Stimulated activated CD4-positive, alpha-beta T cell treated with anti-CD3 and anti-CD28 coated beads, Interleukin-1b, Interleukin-23, amount 100 ng/mL, for 1 hour (primary cell): ENCODE measurements at places on chromosomes 6 and 20.

- no peak for DNase-seq
Measured at GRCh38 chr20:49751397-49751736, 37.7 kb upstream of the B4GALT5 start.

DNA sequence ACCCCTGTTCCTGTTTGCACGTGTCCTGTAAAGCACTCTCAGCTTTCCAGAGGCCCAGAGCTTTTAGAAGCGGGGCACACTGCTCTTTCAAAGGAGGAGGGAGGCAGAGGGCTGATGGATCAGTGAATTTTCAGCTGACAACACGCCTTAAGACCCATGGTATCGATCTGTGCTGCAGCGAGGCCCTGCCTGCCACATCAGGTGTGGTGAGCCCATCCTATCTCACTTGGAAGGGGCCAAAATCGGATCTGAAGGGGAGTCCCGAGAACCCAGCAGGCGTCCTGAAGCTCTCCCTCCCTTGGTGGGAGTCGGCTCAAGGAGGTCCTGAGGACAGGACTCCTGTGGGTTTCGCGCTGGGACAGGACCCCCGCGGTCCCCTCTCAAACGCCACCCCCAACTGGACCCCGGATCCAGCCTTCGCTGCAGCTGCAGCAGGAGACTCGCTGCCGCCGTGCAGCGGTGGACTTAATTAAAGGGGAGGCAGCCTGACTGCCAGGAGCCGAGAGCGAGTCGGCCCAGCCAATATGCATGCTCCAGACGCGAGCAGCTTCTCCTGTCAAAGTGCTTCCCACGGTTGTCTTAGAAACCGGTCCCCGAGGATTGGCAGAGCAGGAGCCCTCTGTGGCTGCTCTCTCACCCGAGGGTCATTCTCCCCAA lies 580.0 kb upstream of the ZNF337 start:
- no peak for DNase-seq

DNA sequence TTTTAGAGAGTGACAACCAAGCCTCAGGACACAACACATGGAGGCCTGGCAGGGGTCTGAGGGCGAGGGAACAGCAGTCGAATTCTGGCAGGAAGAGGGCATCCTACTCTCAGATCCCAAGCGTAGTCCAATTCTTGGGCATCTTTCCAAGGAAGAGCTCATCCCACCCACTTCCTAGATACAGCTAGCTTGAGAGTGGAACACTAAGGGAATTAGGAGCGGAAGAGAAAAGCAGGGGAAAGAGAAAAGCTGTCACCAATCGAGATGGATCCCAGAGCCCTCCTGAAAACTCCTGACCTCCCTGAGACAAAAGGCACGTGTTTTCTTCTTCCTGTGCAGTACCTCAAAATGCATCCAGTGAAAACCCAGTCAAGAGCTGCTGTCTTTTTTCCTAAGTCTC lies 67.1 kb downstream of the GFOD1 start:
- DNase-seq, result no peak

DNA sequence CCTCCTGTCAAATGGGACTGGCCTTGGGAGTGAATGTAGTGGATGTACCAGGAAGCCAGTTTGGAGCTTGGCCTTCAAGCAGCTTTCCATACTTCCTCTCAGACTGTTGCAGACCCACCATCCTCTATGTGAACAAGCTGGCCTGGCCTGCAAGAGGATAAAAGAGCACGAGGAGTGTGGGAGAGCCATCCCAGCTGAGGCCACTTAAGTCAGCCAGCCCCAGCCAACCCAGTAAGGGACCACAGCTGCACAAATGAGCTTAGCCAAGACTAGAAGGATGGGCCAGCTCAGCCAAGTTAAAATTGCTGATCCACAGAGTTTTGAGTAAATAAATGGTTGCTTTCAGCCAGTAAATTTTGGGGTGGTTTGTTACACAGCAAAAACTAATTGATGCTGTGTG lies 156.9 kb upstream of the SOX4 start:
- no peak for DNase-seq

- DNase-seq, result no peak
Measured at GRCh38 chr6:13259393-13259792, 68.9 kb downstream of the TBC1D7 start.

- no peak for DNase-seq
Measured at GRCh38 chr6:170247178-170247701, 43.6 kb downstream of the DLL1 start.
